Osteocyte (in vitro differentiated cells): ENCODE measurements at places on chromosomes 3 and 15. TPM values are rescaled to one million over a fixed set of nuclear protein-coding genes. Genes with fewer than 3 reads are reported as not detected.

GRCh38 chr3:13171704-13172643 is 98.7 kb upstream of the IQSEC1 start:
- no peak for DNase-seq

GRCh38 chr3:182309120-182309519 is 484.2 kb upstream of the ATP11B start:
- DNase-seq = no peak

DNA sequence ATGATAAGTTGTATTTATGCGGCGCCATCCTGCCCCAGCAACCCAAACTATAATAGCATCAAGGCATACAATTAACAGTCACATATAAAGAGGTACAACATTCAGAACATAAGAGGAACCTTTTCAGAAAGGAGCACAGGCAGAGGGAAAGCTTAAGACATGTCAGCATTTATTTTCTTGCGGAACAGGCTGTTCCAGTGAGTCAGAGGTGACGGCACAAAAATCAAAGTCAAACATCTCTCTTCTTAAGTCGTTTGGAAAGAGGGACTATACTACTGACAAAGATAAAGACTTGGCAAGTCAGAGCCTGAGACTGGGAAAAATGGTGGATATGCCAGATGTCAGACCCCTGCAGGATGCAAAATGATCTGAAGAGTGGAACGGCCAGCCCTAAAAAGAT is 128.4 kb downstream of the CTNNB1 start:
- DNase-seq = no peak

- DNase-seq = no peak
These were observed 136.5 kb downstream of the ZNF609 start for GRCh38 chr15:64596701-64597476.

- no peak for DNase-seq
These were observed at the start of gene KCNMB2 for GRCh38 chr3:178536211-178537079. Gene KCNMB2 (plus strand): TSS chr3:178536436.

GRCh38 chr3:133447750-133448477 is 48.1 kb downstream of the BFSP2 start:
- DNase-seq = no peak

DNA sequence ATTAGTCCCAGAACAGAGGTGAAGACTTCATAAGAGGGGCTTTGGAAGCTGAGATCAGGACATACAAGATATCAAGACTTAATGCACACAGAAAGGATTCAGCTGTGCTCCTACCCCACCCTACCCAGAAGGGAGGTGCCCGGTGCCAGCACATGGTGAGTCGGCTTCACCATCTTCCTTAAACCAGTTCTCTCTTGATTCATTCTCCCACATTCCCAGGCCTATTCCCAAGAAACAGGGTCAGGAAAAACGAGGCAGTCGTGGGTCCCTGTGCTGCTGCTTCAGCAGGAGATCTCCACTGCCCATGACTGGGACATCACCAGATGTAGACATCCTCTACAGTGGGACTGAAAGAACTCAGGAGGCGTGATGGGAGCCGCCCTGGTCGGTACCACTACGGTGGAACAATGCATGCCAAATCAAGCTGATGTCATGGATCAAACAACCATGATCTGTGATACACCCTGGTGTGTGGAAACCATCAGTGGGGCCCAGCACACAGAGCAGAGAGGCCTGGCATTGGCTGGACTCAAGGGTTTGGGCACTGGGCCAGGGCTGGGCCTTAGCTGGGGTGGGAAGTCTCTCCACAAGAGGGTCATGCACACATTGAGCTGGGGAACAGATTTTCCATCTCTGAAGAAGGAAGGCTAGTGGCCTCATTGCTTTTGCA is 41.9 kb downstream of the CCDC12 start:
- DNase-seq = no peak

DNA sequence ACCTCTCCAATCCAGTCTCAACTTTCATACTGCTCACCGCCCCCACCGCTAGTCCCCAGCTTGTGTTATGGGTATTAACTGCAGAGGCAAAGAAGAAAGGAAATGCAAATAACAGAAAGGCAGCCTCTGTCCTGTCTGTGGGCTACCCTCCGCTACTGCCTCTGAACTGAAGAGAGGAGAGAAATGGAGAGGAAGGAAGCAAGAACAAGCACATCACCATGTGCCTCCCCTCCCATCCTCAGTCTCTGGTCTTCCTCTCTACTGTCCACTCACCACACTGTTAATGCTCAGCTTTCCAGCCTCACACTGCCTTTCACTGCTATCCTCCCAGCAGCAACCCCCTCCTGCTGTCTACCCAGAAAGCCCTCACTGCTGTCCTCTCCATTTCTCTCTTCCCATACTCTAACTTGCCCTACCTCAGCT is 139.0 kb upstream of the SLC2A2 start:
- DNase-seq = no peak

DNA sequence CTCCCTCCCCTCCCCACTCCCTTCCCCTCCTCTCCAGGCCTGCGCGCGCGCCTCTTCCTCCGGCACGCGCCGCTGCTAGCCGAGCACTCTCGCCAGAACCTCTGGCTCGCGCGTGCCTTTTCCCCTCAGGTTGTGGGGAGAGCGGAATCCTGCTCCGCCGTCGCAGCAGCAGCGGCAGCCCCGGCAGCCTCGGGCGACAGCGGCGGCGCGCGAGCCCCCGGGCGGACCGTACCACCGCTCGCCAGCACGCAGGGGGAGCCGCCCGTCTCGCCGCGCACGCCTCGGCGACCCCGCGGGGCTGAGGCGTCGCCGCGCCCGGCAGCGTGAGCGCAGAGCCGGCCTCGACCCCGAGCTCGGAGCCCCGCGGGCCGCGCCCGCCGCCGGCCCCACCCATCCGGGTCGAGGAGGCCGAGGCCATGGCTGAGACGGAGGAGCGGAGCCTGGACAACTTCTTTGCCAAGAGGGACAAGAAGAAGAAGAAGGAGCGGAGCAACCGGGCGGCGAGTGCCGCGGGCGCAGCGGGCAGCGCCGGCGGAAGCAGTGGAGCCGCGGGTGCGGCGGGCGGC is at the start of gene CDV3:
CDV3 (plus strand) TSS at position 58 of the 566 bp plus-strand sequence; CDS start at position 417, 359 bp downstream.
- no peak for DNase-seq

- DNase-seq = no peak
These were observed 28.4 kb downstream of the PML start for GRCh38 chr15:74022706-74023470.

DNA sequence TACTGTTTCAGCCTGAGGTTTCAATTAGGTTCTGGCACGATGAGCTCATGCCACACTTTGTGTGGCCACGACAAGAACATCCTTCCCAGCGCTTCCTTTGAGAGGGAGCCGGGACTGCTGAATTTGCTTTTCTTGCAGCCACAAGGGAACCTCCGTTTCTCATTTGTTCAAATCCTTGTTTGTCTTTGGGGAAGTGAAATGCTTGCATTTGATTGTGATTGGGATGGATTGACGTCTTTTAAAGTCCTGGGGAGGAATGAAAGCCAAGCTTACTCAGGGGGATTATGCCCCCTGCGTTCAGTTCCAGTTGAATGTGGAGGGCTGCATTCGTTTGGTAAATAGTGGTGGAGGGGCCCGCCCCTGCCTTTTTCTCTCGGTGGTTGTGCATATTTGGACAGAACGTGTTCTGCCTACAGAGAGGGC is 277.6 kb downstream of the THSD4 start:
- no peak for DNase-seq

- DNase-seq = no peak
These were observed 405.1 kb downstream of the LPP start for GRCh38 chr3:188559072-188559429.

Gene BUB1B
- total RNA-seq = 8.0 and 8.5 TPM in 2 replicates

Gene SSR3
- 207 and 208 TPM in 2 replicates for total RNA-seq

Gene C15orf62
- total RNA-seq = not detected in 2 replicates

Gene MUSTN1
- total RNA-seq = 2.0 and 6.2 TPM in 2 replicates

Gene COL6A6
- not detected in 2 replicates for total RNA-seq

Gene ANKUB1
- total RNA-seq = not detected in 2 replicates

Gene SLC28A2
- total RNA-seq = not detected in 2 replicates

Gene IQCH
- 1.2 and 2.0 TPM in 2 replicates for total RNA-seq

Gene FBXW12
- total RNA-seq = not detected in 2 replicates
